SHP77 treated with DMSO at 0.1 percent for 48 hours (cell line): ENCODE measurements at places on chromosomes 2 and 18.
A peak's percentile ranks its signal among the peaks of the same experiment; 100 is the strongest.

- no peak for DNase-seq
Measured at GRCh38 chr2:74530239-74531187, 780 bp downstream of the HTRA2 start.

- no peak for DNase-seq
Measured at GRCh38 chr2:189348369-189348768, 92.9 kb upstream of the WDR75 start.

DNA sequence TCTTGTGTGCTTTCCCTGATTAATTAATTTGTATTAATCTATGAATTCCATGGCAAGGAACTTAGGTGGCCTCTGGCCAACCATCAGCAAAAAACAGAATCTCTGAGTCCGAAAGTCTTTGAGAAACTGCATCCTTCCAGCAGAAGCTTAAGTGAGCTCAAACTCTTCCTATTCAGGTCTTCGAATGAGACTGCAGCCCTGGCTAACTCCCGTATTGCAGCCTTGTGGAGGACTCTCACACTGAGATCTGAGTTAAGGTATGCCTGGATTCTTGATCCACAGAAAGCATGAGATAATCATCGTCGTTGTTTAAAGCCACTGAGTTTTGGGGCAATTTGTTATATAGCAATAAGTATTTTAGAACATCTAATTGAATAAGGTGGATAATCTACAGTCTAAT lies 1143.9 kb upstream of the NXPH2 start:
- no peak for DNase-seq

DNA sequence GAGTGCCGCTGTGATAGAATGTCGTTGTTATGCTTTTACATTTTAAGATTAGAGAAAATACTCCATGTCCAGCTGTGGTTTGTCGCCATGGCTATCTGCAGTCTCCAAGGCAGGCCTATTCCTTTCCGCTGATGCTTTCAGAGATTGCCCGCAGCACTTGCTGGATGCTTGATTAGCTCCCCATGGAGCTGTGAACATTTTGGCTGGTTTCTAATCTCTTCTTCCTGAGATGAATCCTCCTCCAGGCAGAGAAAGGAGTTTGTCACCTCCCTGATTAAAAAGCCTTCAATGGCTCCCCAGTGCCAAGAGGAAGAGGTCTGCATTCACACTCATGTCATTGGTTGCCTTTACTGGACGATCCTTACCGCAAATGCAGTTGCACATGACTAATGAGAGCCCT lies 32.6 kb upstream of the LPIN1 start:
- no peak for DNase-seq

DNA sequence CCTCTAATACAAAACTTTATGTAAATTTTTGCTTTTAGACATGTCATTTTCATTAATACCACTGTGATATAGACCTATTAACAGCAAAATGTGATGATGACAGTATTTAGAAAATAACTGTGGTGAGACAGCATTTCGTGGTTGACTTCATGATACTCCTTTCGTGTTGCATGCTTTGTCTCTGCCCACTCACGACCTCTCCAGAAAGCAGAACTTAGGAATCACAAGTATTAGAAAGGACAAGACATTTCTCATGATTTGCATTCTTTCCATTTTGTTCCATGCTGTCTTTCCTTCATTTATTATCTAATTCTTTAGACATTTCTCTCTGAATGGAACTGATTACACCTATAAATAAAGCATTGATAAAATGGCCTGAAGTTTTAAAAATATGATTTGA lies 85.2 kb upstream of the POU3F3 start:
- DNase-seq = no peak

DNA sequence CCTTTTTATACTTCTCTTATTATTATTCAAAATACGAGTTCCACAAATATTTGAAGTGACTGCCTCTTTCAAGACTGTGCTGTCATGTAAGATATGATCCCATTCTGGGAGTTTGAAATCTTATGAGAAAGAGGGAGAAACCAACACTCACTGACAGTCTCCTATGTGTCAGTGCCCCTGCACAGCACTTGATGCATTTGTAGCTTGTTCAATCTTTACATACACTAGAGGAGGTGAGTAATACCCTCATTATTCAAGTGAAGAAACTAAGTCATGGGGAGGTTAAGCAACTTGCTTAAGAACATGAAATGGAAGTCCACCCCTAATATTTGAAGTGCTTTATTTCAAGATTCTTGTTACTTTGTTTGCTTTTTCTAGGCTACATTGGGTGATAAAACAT lies 459.5 kb upstream of the FANCL start:
- DNase-seq = no peak

DNA sequence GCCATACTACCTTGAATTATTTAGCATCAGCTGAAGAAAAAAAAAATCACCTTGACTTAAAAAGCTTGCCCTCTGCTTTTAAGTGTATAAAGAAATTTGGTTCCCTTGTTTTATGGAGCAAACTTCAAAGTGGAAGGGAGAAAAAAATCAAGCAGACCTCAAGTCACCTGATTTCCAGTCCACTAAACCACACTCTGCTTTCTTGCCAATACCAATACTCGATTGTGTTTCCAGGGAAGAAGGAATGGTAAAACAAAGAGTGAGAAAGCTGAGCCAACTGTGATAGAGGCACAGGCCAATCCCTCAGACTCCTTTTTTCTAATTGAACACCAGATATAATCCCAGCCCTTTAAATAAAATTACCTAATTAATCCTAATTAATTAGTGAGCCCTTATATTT lies 587.3 kb downstream of the ARHGAP15 start:
- DNase-seq = no peak

GRCh38 chr2:63765117-63765516 lies 76.6 kb upstream of the UGP2 start:
- DNase-seq = no peak

DNA sequence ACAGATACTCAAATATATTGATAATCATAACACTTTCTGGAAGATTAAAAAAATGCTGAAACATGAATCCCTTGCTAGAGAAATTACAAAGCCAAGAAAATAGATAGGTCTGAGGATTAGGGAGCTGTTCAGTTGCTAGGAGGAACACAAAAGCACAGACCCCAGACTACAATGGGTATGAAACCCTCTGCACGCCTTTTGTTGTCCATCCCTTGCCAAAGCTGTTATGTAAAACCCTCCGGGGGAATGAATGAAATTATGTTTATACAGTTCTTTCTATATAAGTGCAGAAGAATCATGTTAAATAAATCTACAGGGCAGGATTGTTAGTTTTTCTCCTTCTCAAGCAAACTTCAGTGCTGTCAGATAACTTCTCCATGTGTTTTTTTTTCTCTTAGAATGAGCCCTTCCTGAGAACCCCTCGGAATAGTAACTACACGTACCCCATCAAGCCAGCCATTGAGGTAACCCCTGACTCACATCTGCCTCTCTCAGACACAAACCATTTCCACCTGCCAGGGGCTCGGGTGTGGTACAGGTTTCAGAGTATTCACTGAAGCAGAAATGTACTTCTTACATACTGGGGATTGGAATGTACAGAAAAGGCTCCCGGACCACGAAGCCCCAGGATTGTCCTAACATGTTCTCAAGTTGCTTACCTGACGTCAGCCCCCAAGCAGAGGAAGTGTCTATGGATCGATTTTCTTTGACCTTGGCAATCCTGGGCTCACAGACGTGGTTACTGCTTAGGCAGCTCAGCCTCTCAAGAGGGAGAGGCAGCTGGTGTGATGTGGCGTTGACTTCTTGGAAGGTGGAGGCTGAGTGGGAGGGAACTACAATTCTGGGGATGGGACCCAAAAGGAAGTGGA lies 118.0 kb downstream of the PLB1 start:
- DNase-seq = no peak

DNA sequence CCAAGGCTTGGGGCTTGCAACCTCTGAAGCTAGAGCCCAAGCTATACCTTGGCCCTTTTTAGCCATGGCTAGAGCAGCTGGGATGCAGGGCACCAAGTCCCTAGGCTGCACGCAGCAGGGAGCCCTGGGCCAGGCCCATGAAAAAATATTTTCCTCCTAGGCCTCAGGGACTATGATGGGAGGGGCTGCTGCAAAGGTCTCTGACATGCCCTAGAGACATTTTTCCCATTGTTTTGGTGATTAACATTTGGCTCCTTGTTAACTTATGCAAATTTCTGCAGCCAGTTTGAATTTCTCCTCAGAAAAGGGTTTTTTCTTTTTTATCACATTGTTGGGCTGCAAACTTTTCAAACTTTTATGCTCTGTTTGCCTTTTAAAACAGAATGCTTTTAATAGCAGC lies 56.9 kb upstream of the LHCGR start:
- DNase-seq = no peak

- no peak for DNase-seq
Measured at GRCh38 chr2:189824694-189825396, 40.6 kb downstream of the PMS1 start.

DNA sequence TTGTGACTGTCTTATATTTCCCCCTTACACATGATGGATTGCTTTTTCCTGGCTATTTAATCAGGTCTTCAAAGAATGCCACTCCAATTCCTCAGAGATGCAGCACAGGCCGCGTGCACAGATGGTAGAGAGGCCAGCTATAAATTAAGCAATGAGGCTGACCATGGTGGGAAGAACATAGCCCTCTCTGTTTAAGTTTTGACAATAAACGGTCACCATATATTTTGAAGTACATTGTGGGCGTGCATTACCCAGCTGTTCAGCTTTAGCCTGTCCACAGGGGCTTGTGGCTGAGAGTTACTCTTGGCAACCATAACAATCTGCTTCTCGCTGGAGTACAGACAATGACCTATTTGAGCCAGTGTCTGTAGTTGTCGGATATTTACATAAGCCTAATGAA lies 730.8 kb downstream of the DCC start:
- DNase-seq = peak; percentile 66

DNA sequence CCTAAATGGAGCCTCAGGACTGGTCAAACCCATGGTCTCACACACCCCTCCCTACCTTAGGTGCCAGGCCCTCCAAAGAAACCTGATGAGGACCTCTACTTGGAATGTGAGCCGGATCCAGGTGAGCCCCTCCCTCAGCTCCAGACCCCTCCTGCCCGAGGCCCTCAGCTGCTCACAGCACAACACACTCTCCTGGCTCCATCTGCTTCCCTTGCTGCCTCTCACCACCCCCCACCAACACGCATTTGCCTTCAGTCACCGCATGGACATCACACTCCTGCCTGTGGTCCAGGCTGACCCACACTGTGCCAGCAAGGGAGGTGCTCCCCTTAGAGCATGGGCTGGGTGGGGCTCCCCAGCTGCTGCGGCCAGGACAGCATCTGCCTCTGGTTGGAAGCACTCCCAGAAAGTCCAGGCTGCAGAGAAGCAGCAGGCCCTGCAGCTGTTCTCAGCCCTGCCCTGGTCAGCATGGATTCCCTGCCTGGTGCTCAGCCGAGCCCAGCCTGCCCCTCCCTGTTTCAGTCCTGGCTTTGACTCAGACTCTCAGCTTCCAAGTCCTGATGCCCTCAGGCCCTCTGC lies 15.1 kb downstream of the SH2D6 start:
- peak; percentile 89 for DNase-seq

GRCh38 chr2:167509586-167509985 lies 621.3 kb downstream of the XIRP2 start:
- peak; percentile 24 for DNase-seq

DNA sequence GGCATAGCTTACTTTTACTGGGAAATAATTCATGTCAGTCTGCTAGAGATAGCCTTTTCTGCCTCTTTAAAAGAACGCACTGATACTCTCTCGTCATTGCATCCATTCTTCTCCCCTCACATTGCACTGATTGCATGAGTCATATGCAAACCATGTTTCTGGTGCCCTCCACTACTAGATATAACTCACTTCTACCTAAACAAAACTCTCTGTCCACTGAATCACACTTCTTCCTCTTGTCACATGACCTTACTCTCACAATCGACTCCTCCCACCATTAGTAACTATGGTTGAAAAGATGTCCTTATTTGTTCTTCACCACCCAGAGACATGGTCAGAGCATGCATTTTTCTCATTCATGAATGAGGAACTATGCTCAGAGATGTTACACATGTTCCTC lies 158.0 kb downstream of the CSRNP3 start:
- DNase-seq = no peak

GRCh38 chr2:69022548-69022947 lies 9.6 kb downstream of the ANTXR1 start:
- DNase-seq = no peak

DNA sequence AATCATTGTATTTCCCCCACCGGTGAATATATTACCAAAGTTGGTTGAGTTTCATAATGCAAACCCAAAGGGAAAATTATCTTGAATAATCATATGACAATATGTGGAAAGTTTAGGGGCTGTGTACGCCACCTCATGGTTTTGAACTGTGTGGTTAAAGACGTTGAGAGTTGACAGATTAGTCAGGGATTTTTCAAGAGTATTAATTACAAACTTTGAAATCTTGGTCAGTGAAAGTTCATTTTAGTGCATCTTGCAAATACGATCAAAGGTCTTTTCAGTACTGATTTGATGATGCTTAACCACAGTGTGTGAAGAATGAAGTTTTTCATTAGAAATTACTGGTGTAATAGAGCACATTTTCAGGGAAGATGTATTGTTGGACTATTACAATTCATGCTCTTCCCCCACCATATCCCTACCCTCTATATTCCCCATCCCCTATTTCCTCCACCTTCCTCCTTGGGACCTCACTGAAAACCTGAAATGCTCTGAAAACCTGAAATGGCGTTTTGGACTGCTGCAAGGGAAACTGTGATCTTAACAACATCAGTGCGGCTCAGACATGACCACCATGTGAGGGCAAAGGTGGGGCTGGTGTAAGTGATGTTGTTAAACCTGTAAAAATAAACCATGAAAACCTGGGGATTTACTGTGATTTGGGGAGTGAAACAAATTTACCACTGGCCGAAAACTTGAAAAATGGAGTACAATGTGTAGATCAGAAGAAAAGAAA lies 4.5 kb upstream of the BCL2L11 start:
- no peak for DNase-seq

DNA sequence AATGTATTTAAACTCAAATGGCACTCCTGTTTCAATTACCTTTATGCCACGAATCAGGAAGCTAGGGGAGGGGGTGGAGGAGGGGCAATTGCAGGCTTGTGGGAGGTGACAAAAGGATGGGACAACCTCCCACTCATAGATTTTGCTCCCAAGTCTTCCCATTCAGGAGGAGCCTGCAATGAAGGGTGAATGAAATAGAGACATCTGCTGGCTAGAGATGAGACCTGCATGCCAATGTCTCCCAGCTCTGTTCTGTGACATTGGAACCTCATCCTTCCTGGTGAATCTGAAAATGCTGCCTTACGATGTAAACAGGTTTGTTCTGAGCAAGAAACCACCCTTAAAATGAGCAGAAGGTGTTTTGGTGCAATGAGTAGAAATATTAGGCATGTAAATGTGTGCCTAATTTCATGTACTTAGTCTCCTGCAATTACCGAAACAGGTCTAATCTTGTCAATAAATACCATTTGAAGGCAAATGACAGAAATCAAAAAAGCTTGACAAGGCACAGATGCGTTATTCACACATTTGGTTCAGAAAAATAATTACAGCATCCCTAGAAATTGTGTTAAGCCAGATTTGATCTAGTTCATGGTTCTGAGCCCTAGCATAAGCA lies 2.7 kb upstream of the PID1 start:
- peak; percentile 82 for DNase-seq

- no peak for DNase-seq
Measured at GRCh38 chr2:120873958-120874887, 138.6 kb downstream of the GLI2 start.

GRCh38 chr2:120701096-120701495 lies 34.6 kb upstream of the GLI2 start:
- no peak for DNase-seq
